Kidney glomerular epithelial cell (primary cell): ENCODE measurements at places on chromosomes 5 and 9.

DNA sequence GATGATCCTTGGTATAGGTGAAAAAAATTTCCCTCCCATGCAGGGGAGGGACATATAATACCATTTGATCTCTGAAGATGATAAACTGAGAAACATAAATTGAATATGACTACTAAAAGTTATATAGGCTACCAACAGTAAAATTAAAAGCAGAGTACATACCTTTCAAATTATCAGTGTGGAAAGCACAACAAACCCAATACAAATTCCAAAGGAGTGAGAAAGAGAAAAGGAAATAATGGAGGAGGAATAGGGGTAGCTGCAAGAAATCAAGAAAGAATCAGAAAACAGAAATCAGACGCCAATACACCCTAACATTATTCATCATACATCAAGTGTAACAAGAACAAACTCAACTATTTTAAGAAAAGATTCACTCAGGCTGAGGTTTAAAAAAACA lies 17.7 kb downstream of the GNAQ start:
- DNase-seq: peak; percentile 11

DNA sequence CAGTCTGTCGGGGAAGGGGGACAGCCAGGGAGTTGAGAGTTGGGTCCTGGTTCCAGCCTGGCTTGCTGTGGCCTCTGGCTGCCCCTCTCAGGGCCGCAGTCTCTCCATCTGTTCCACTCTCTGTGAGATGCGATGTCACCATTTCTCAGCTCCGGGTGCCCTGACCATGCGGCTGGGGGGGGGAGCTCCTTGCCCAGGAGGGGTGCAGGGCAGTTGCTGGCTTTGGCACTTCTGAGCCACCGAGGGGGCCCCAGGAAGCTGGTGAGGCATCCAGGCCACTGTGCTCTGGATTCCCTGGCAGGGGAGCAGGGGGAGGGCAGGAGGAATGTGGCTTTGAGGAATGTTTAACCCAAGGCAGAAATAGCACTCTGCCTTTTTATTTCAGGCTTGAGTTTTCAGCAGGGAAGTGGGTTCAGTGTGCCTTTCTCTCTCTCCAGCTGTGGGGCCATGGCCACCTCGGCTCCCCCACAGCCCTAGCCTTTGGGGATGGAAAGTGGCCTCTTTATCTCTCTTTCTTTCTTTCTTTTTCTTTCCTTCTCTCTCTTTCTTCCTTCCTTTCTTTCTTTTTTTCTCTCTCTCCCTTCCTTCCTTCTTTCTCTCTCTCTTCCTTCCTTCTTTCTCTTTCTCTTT lies 11.0 kb downstream of the NCS1 start:
- peak; percentile 82 for DNase-seq

DNA sequence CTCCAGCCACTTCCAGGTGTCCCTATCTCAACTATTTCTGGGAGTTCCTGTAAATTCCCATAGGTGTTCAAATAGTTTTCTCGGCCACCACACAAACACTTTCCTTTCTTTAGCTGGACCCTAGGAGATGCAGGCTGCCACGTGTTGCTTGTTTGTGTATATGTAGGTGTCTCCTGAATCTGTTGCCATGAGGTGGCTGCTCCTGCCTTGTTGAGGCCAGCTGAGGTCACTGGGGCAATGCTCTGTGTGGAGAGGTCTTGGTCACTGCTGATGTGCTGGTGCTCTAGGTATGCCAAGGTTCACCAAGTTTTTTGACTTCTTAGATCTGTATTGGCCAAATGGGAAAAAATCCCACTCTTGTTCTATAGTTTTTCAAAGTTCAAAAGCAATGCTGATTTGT lies 132.5 kb upstream of the CHD1 start:
- DNase-seq: peak; percentile 50

DNA sequence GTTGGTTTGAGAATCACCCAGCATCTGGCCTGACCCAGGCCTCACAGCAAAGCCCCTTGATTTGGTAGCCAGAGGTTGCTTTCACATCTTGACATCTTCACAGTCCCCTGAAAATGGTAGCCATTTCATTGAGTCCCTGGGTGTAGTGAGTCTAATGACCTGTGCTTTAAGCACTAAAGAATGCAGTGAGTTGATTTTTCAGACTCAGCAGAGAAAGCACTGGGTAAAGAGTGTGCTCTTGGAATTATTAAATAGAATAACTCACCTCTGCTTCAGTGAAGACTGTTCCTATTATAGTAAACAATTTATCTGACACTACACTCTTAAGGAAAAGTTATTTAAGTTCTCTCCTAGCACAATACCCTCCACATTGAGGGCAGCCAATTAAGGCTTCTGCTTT lies 56.2 kb downstream of the PTCD2 start:
- DNase-seq: no peak

GRCh38 chr9:74858751-74859414 lies 28.8 kb downstream of the TRPM6 start:
- no peak for DNase-seq

- DNase-seq: no peak
Measured at GRCh38 chr5:27315363-27316270, 277.2 kb upstream of the CDH9 start.

DNA sequence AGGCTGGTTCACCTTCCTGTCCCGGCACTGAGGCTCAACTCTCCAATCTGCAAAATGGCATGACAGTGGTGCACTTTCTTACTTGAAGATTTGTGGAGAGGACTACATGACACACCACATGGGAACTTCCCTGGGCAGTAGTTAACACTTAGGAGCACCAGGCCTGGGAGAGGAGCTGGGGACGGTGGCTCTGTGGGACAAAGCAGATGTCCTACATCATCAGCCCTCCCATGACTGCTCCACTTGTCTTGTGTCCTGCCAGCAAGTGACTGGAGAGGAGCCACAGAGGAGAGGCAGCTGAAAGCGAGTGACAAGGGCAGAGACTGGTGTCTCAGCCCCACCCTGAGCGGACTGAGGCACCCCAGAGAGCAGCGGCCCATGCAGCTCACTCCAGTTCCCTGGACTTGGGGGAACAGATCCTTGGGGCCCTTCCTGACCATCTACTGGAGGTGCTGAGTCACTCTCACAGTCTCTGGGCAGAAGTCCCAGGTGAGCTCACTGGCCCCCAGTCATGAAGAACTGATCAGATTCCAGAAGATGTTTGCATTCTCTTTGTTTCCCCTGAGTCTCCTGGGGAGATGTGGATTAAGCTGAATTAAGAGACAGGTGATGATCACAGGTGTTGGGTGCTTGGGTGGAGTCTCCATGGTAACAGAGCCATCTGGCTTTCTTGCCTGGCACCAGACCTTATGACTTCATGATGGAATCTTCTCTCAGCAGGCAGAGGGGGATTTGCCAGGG lies 13.2 kb upstream of the SLC25A48 start:
- DNase-seq: peak; percentile 7

DNA sequence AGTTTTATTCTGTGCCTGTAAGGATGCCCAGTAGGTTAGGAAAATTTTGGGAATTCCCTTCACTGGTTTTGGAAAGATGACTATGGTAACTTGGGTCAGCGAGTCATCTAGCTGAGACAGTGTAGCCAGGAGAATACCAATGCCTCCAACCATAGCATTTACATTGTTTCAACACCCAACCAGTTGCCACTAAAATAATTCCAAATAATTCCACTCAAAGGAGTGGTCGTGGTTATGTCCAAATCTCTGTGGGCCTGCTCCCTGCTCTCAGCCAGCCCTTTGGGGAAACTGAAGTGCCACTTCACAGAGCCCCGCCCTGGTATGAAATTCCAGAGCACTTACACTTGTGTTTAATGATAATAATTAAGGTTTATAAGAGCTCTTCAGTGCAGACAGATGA lies 310.5 kb downstream of the PLK2 start:
- DNase-seq: no peak

DNA sequence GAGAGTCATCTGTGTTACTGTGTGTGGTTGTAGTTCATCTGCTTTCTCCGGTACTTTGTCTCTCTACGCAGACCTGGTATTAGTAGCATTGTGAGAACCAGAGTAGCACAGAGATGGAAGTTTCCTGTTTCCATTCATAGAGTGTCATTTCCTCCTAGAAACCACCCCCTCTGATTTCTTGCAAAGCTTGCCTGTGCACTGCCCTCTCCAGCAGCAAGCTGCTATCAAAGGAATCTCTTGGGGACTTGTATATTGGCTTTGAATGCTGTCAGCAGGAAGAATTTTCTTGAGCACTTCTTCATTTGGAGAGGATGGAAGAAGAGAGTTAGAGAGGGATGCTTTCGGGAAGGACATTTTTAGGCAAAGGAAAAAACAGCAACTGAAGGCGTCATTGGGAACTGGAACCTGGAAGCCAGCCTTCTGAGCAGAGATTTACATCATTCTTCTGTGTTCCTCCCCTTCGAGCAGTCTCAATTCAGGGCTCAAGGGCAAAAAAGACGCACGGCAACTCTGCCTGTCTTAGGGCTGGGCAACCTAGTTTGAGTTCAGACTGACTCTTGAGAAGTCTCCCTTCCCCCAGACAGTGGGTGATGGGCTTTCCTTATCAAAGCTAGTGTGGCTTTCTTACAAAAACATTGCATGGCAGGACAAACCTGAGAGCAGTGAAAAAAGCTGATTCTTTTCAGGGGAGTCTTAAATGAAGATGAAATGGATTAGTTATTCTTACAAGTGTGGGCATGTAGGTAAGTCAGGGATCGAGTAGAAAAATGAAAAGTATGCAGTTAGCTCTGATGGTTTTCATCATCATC lies 226.3 kb downstream of the AOPEP start:
- peak; percentile 32 for DNase-seq

DNA sequence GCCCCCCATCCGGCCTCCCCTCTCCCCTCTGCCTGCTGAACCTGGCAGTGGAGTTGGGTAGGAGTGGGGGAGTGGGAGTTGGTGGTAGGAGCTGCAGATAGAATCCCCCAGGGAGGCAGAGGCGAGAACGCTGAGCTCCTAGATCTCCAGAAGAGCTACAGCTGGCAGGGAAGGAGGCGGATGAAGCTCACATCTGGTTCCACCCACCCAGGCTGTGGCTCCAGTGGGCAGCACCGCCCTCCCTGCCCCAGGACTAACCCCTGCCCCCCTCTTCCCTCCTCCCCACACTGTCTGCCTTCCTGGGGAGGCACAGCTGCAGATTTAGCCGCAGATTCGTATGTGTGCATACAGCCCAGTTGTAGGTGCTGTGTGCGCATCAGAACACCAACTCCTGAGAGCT lies 34.2 kb downstream of the C9orf50 start:
- no peak for DNase-seq

GRCh38 chr5:95709967-95710650 lies 21.0 kb upstream of the RHOBTB3 start:
- DNase-seq: no peak

- DNase-seq: no peak
Measured at GRCh38 chr9:136204145-136204805, 653 bp downstream of the LHX3 start.

DNA sequence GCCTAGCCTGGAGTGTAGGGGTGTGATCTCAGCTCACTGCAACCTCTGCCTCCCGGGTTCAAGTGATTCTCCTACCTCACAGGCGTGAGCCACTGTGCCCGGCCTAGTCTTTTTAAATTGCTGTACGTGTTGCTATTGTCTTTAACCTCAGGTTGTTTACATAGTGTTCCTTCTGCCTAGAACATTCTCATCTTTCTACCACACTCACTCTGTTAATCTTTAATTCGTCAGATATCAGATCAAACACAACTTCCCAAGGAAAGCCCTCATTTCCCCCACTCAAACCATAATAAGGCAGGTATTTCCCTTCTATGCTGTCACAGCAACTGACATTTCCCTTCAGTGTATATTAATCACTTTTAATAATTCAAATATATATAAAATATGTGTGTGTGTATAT lies 1310.0 kb upstream of the C9orf72 start:
- peak; percentile 23 for DNase-seq

- DNase-seq: peak; percentile 53
Measured at GRCh38 chr5:84384604-84385575, at the start of gene EDIL3. EDIL3 (minus strand) TSS chr5:84384880; CDS start chr5:84384374, 506 bp downstream.

- no peak for DNase-seq
Measured at GRCh38 chr5:150765799-150766169, 7.0 kb upstream of the DCTN4 start.

DNA sequence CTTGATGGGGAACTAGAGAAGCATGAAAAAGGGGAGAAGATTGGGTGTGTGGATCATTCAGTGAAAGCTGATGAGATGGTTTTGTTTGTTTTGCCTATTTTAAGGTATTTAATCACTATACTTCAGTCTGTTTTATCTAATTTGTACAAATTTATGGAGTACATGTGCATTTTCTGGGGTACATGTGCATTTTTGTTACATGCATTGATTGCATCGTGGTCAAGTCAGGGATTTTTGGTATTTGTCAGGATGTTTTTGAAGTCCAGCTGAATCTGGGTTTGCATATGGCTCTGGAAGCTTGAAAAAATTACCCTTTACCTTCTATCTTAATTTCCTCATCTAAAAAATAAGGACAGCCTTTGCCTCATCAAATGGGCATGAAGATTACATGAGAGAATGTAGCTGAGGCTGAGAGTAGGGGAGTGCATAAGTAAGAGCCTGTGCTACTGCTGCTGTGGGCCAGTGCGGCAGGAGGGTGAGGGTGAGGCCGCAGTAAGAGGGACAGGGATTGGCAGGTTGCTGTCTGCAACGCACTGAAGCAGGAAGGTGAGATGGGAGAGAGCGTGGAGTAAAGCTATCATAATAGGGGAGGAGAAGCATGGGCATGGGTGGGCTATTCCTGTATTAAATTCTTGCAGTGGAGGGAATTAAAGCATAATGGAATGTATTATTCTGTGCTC lies 139.8 kb downstream of the NPR3 start:
- no peak for DNase-seq

DNA sequence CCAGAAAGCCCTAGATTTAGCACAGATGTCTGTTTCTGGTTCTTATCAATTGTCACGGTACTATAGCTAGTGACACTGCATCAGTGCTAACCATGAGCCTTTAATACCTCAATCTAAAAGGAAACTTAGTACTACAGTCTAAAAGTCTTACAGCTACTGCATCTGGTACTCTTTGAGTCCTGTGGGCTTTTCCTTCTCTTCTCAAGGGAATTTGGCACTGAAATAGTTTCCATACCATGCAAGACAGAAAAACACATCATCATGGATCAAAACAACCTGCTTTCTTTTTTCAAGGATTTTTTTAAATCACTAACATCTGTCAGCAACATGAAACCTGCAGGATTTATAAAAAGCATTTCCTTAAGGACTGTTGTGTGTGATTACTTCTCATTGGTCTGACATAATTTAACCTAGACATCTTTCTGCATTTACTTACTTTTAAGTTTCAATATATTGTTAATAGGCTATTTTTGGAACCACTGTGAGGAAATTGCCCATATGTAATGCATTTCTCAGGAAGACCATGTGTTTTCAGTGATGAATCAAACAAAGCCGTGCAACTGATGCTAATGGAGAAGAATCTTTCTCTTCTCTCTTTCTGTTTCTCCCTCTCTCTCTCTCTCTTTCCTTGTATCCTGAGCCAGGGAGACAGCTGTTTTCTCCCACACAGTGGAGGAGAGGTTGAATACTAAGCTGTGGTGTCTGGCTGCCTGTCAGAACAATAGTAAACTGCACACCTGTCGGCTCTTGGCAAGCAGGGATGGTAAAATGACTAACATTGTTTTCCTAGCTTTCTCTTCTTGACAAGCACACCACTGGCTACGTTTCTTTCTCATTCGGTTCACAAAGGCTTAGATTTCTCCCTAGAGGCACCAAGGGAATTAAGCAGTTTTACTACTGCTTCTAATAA lies 273.4 kb downstream of the CSNK1G3 start:
- DNase-seq: peak; percentile 36

DNA sequence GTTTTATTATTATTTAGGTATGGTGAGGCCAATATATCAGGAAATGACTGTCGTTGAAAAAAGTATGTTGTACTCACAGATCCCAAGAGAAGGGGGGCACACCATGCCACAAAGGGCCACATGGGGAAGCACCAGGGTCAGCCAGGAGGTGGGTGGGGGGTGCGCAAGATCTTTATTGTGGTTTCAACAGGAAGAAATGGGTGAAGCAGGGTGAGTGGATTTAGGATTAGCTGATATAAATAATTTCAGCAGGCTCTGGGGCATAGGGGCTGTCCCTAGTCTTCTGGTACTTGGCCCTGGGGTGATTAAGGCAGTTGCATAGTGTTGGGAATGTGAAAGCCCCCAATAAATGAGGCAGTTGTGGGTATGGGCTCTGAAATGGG lies 8.6 kb downstream of the PDCD1LG2 start:
- DNase-seq: no peak
